ENCODE measurements at places on chromosomes 2 and 18. TPM values are rescaled to one million over a fixed set of nuclear protein-coding genes. Genes with fewer than 3 reads are reported as not detected.

NPAS2 gene
- polyA plus RNA-seq: 144 TPM

- DNase-seq: no peak
Observed at GRCh38 chr2:9824441-9824840, 18.8 kb upstream of the TAF1B start.

IL36B gene
- not detected for polyA plus RNA-seq

CPLX4 gene
- polyA plus RNA-seq: not detected

L3MBTL4 gene
- 0.79 TPM for polyA plus RNA-seq

DNA sequence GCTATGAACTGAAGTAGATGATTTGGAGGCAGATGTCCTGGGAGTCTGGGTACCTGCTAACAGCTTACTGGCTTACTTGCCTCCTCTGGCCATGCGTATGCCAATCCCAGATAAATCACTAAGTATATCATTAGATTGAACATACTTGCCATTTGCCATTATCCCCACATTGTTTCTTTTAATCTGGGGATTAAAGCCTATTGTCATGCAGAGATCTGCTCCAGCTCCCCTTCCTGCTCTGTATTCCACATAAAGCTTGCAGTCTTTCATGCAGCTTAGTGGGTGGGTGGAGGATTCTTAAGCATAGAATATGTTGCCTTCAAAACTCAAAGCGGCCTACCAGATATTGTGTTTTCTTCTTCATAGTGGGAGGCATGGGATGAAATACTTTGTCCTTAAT is 311.8 kb upstream of the MMADHC start:
- DNase-seq: no peak

ALPP gene
- polyA plus RNA-seq: not detected

DNA sequence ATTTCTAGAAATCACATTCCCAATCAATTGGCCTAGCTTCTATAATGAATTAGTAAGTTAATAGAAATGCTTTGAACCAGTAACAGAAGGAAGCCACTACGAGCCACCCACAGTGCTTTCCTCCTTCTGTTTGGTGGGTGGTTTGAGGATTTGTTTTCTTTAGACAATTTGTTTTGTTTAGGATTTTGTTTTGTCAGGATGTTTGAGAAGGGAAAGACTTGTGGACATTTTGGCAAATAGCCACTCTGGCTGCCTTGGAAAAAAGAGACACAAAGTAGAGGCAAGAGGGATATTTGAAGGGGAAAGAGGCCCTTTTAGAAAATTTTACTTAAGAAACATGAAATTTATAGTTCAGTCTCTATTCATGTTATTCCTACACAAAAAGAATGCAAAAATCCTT is 47.7 kb downstream of the TANK start:
- no peak for DNase-seq

DTNA gene
- polyA plus RNA-seq: 92.6 TPM

COL4A3 gene
- 2.2 TPM for polyA plus RNA-seq

GRCh38 chr2:29789911-29790485 is 131.4 kb downstream of the ALK start:
- DNase-seq: no peak

ZNF24 gene
- polyA plus RNA-seq: 11.5 TPM

GRCh38 chr2:11102466-11102865 is 52.8 kb upstream of the SLC66A3 start:
- no peak for DNase-seq

GRCh38 chr2:58032016-58032763 is 14.4 kb upstream of the VRK2 start:
- no peak for DNase-seq

IL36RN gene
- polyA plus RNA-seq: not detected

DNA sequence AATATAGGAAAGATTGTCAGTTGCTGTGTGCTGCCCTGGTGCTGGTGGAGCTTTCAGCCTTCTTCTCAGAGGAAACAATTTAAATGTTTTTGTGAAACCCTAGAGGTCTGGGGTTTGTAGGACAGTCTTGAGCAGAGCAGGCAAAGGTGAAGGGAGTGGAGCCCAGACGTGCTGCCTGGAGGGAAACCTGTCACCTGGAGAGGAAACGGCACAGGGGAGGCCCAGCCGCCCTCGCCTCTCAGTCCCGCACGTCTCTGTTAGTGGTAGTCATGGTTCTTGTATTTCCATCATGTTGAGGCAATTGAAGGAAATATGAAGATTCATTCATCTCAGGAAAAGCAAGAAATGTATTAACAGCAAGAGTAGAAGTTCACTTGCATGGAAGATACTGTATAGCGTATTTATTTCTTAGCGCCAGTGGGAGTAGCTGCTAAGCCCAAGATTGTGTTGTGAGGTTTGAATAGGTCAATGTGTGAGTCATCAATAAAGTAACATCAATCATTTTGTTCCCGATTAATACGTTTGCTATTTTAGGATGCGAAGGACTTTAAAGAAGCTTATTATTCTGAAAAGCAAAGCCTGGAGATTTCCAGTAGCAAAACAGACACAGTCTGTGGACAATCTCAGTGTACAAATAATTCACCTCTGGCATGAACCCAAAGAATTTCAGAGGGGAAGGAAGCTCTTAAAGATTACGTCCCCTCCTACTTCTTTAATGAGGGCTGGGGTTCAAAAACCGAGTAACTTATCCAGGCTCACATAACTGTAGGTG is 70.4 kb downstream of the LRRFIP1 start:
- DNase-seq: no peak

IL36G gene
- not detected for polyA plus RNA-seq

IL1R2 gene
- 8.0 TPM for polyA plus RNA-seq

- DNase-seq: no peak
Observed at GRCh38 chr18:70499218-70499691, 210.4 kb downstream of the SOCS6 start.

DNA sequence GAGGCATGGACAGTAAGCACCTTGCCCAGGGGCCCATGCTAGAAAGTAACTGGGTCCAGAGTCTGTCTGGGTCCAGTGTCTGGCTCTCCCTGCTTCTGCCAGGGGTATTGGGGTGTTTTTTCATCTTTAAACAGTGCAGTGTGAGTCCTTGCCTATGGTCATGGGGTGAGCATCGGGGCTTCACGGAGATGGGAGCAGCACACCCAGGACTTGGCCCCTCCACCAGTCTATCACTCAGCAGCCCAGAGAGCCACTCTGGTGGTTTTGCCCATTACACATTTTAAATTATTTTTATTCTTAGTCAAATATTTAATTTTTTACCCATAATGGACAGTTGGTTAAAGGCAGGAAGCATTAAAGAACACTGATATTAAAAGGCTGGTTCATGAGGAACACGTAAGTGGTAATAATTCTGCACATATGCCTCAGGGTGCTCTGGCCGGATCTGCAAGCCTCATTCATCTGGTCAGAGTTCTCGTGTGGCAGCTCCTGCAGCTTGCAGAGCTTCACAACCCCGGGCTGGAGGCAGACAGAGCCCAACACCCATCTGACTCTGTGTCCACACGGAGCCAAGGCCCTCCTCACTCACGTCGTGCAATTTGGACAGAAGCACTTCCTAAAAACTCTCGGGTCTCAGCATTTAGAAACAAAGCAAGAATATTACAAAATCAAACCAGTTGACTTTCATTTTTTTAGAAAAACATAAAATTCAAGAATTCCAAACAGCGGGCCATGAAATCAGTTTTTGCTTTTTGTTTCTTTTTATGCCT is 204.1 kb downstream of the CTIF start:
- peak; percentile 79 for DNase-seq

DNA sequence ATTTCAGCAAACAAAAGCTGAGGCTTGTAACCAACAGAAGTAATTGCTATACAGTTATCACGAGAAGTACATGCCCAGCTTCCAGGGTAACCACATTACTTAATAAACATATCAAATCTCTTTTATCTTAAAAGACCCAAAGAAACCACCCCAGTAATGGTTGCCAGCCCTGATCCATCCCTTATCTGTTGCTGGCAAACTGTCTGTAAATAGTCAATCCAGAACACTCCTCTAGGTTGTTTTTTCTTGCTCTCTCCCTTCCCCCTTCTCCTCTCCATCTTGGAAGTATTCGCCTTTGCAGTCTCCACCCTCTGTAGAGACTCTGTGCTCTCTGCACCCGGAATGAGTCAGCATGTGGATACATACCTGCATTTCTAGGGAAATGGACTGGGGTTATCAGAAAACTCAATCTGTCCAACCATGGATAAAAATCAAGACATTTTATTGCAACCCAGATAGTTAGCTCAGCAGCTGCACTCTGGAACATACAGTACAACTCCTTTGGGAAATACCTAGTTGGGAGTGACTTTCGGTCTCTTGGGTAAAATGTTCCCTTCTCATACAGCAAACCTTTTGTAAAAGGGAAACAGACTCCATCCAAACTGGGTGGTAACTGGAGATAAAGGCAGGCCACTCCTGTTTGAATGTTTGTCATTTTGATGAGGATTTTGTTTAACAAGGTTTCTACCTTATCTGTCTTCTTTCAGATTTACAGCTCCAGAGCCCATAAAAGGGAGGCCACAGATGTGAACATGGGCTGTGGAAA is 123.5 kb upstream of the FOSL2 start:
- no peak for DNase-seq

DNA sequence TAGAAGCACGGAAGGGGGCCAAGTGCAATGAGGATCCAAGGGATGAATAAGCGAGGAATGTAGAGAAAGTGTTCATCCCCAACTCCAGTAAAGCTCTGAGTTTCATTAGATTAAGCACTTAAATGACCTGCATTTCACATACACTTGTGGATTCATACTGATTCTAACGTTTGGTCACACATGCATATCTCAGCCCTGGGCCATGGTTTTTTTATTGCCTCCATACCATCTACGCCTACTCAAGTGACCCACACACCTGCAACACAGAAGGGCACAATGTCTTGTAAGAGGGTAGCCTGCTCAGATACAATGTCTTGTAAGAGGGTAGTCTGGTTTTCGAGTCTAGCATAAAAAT is 566 bp upstream of the MRPS5 start:
- no peak for DNase-seq

GRCh38 chr18:39841482-39842365 is 2113.3 kb upstream of the PIK3C3 start:
- DNase-seq: peak; percentile 28

- no peak for DNase-seq
Observed at GRCh38 chr18:11179959-11180519, 30.7 kb upstream of the PIEZO2 start.
